NCI-H774 (cell line): ENCODE measurements at places on chromosomes 7 and 10.

GRCh38 chr10:114022766-114023597 lies 20.7 kb upstream of the ADRB1 start:
- DNase-seq, result no peak

DNA sequence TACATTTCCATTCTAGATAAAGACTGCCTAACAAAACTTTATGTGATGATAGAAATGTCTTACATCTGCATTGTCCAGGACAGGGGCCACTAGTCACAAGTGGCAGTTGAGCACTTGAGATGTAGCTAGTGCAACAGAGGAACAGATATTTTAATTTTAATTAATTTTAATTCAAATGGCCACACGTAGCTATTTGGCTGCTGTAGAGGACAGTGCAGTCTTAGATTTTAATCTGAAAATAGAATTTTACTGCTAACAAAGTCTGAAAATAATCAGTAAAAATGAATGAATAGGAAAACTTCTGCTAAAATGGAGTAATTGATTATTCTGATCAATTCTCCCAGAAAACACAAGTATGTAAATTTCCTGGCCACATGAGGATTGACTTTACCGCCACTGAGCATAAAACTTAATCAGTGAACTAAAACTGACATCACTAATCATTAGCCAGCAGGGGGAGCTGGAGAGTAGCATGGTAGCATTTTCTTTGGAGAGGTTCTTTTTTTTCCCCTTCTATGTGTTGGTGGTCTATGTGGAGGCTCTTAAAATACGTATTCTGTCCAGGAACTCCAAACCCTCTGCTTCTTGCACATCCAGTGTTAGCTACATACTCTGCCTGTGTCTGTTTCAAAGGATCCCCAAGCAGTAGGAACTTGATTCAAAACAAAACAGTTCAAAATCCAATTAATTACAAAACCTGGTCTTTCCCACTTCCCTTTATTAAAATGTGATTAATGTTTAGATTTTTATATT lies 52.1 kb downstream of the TSPAN12 start:
- DNase-seq, result no peak

GRCh38 chr7:2138146-2138765 lies 94.5 kb downstream of the MAD1L1 start:
- DNase-seq, result no peak

GRCh38 chr10:29966269-29966668 lies 93.1 kb downstream of the JCAD start:
- no peak for DNase-seq

GRCh38 chr7:115005953-115006352 lies 84.1 kb downstream of the MDFIC start:
- no peak for DNase-seq

GRCh38 chr10:132746801-132747625 lies 38.9 kb downstream of the NKX6-2 start:
- DNase-seq, result no peak

DNA sequence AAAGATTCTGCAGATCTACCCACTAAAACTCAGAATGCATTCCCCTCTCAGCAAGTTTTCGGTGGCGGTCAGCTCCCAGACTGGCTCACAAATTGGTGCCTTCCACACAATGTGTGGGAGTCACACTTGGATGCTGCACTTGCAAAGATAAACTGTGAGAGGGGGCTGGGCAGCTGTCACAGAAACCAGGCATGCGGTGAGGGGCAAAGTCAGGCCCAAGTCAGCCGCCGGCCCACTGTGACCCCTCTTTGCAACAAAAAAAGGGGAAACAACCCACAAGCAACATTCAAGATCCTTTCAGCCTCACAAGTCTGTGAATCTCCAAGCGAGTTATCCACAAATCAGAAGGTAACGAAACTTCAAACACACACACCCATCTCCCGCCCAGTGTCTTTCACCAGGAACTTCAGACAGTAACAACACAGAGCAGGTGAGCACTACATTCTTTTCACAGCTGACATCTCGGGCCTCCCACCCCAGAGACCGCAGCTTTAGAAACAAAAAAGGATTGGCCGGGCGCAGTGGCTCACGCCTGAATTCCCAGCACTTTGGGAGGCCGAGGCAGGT lies 32.0 kb downstream of the SNX8 start:
- no peak for DNase-seq

- no peak for DNase-seq
Observed at GRCh38 chr10:58980826-58981415, 195.5 kb upstream of the PHYHIPL start.

GRCh38 chr10:118112543-118113125 lies 65.9 kb upstream of the RAB11FIP2 start:
- no peak for DNase-seq

GRCh38 chr7:85829817-85830432 lies 643.1 kb upstream of the SEMA3D start:
- peak; percentile 2 for DNase-seq

- DNase-seq, result peak; percentile 27
Observed at GRCh38 chr10:116809483-116810119, 39.7 kb upstream of the ENO4 start.

DNA sequence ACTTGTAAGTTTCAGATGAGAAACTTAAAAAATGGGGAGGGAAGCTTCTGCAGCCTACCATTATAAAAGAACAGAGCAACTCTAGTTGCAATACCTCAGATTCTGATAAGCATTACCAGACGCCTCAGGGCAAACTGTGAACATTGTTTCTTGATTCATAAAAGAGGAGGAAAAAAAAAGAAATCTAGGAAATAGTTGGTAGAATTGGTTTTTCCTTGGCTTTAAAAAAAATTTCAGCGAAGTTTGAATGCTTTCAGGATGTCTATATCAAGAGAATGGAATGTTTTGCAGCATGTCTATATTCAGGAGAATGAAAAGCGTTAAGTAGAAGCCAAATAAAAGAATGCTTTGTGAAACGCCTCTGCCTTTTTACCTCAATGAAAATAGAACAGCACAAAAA lies 17.5 kb upstream of the ANLN start:
- DNase-seq, result no peak

DNA sequence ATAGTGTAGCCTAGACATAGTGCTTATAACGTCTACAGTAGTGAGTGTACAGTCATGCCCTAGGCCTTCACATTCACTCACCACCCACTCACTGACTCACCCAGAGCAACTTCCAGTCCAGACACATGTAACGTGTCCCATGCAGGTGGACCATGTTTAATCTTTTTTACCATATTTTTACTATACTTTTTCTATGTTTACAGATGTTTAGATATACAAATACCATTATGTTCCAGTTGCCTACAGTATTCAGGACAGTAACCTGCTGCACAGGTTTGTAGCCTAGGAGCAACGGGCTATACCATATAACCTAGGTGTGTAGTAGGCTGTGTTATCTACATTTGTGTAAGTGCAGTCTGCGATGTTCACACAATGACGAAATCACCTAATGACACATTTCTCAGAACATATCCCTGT lies 11.0 kb downstream of the MPP7 start:
- no peak for DNase-seq

DNA sequence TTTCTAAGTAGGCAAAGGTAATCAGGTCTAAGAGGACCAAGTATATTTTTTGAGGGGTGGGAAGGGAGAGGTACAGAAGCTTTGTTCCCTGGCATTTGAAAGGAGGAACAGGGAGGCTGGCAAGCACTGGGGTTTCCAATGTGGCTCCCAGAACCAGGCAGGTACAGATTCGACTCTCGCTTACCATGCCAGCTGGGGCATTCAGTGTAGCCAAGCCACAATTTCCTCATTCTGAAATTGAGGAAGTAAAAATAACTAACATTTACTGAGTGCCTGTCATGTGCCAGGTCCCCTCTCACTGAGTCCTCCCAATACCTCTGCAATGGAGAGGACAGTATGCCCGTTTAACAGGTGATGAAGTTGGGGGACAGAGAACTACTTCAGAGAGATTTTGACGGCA lies 45.9 kb upstream of the BET1 start:
- DNase-seq, result no peak

GRCh38 chr10:86798025-86798424 lies 41.6 kb downstream of the BMPR1A start:
- no peak for DNase-seq

GRCh38 chr7:94374721-94375566 lies 19.8 kb upstream of the COL1A2 start:
- DNase-seq, result no peak

GRCh38 chr7:113246738-113247137 lies 128.4 kb upstream of the SMIM30 start:
- DNase-seq, result no peak

DNA sequence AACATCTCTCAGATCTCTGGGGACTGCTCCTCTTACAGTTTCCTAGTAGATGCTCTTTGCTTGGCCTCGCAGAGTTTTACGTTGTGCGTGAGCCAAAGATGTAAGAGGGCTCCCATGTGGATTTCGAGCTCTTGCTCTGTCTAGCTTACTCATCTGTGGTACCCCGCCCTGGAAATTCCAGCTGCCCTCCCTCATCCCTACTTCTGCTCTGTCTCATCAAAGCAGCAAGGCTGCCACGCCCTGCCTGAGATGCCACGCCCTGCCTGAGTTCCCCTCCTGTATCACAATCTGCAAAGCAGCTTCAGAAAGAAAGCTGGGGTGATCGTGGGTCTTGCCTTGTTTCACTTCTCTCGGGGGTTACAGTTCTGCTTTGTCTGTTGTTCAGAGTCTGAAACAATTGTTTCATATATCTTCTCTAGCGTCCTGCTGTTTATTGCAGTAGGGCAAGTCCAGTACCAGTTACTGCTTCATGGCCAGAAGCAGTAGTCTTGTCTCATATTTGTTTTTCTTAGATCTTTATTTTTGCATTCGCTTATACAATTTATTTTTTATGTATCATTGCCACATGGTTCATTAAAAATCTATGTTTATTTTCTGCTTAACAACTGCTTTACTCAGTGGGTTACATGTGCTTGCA lies 36.1 kb upstream of the CCNY start:
- DNase-seq, result no peak

- DNase-seq, result no peak
Observed at GRCh38 chr10:62467527-62467926, 93.4 kb downstream of the ZNF365 start.

- DNase-seq, result peak; percentile 88
Observed at GRCh38 chr7:105521717-105522463, at the start of gene PUS7. PUS7 (minus strand) TSS chr7:105522271; CDS start chr7:105508512, 13,759 bp downstream.

DNA sequence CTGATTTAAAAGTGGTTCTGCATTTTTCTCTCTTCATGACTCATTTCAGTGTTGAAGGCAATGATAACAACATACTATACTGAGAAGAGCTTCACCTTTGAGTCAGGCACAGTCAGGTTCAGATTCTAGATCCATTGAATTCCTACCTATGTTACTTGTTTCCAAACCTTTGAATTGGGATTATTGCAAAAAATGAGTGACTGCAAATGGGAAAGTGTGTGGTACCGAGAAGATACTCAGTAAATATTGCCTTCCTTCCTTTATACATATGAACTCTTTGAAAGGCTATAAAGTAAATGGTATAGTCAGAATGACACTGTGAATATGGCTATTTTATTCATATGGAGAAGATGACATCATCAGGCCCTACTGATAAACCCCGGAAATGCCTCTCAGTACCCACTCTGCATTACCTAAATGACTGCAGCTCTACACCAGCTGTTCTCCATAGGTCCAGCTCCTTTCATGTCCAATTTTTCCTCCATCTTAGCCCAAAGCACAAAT lies 66.7 kb upstream of the FGL2 start:
- DNase-seq, result no peak

GRCh38 chr10:117136391-117136975 lies 1.6 kb downstream of the VAX1 start:
- no peak for DNase-seq

GRCh38 chr10:114540236-114540635 lies 117.8 kb downstream of the ABLIM1 start:
- DNase-seq, result no peak

GRCh38 chr10:72625276-72625607 lies 637 bp downstream of the MICU1 start:
- DNase-seq, result no peak

- DNase-seq, result no peak
Observed at GRCh38 chr7:151503902-151504714, 15.6 kb downstream of the RHEB start.

- no peak for DNase-seq
Observed at GRCh38 chr10:120891365-120891764, 40.2 kb downstream of the WDR11 start.

GRCh38 chr10:24341371-24341770 lies 132.4 kb downstream of the KIAA1217 start:
- DNase-seq, result no peak

- DNase-seq, result no peak
Observed at GRCh38 chr7:1193593-1194424, 33.8 kb upstream of the ZFAND2A start.

DNA sequence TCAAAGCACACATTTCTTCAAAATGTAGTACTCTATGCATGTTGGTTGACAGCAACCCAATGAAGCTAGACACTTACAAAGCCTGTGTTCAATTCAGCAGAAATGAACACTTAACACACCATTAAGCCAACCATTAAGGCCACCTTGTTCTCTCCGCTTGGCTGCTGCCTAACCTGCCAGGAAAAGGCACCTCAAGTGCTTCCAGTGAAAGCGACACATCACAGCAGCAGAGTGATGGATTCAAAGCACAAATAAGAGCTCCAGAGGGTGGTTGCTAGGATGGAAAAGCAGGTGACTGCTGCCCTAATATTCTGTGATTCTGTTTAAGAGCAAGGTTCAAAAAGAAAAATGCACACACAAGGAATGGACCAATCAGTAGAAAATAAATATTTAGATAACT lies 81.5 kb upstream of the GNAI1 start:
- peak; percentile 94 for DNase-seq

DNA sequence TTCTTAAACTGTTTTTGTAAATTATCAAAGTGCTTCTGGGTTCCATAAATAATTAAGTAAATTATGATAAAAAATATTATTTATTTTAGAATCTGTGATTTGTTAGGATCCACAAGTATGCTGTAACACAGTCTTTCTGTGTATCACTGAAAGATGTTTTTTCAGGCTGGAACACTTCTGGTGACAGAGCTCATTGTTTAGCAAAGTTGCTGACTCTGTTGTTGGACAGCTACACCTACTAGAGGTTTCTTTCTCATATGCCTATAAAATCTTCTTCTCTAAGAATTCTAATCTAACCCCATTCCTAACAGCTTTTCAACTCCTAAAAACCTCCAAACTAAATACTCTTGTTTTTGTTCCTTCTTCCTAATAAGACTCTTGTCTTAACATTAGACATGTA lies 176.8 kb downstream of the THSD7A start:
- DNase-seq, result no peak

DNA sequence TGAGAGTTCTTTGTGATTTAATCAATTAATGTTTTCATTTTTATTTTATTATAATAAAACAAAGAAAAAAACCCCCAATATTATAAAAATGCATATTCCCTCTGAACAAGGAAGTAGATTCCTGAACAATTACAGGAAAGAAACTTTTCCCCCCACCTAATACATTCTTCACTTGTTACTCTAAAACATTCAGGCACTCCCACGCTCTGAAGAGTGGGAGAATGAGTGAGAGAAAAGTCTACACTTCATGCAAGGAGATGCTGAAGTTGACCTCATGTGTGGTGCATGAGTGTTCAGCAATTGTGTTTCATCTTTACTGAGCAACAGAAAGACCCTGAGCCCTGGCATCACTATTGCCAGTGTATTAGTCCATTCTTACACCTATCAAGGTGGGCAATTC lies 244.2 kb upstream of the IGFBP3 start:
- no peak for DNase-seq

GRCh38 chr10:11156480-11156879 lies 138.8 kb downstream of the CELF2 start:
- DNase-seq, result no peak
